ENCODE measurements at places on chromosomes 4 and X. TPM values are rescaled to one million over a fixed set of nuclear protein-coding genes. Genes with fewer than 3 reads are reported as not detected.

GRCh38 chr4:26583538-26583864 is 383 bp upstream of the TBC1D19 start:
- DNase-seq: no peak

- peak; percentile 51 for DNase-seq
Observed at GRCh38 chr4:87848622-87849351, 16.0 kb downstream of the MEPE start.

- DNase-seq: no peak
Observed at GRCh38 chr4:74631338-74631737, 163.0 kb downstream of the BTC start.

- no peak for DNase-seq
Observed at GRCh38 chr4:33837043-33837838, 2407.1 kb downstream of the ARAP2 start.

Gene BMX
- not detected for total RNA-seq

Data from HCT116 (cell line).